ENCODE measurements at places on chromosomes 7 and 10. TPM values are rescaled to one million over a fixed set of nuclear protein-coding genes. Genes with fewer than 3 reads are reported as not detected.

GRCh38 chr7:132438926-132439325 is 137.3 kb downstream of the PLXNA4 start:
- no peaks in the 10 kb centered on the region for H3K36me3 ChIP-seq
- no peaks in the 10 kb centered on the region for H3K27me3 ChIP-seq
- no peaks in the 10 kb centered on the region for H3K4me1 ChIP-seq
- no peak overlapping the region for H3K4me3 ChIP-seq
- no peak for DNase-seq
- no peak overlapping the region for H3K27ac ChIP-seq

- H3K27ac ChIP-seq, result no peak overlapping the region
- no peak overlapping the region for H3K4me3 ChIP-seq
- H3K27me3 ChIP-seq, result no peaks in the 10 kb centered on the region
- no peaks in the 10 kb centered on the region for H3K36me3 ChIP-seq
Observed at GRCh38 chr7:107370816-107371215, 99.0 kb upstream of the GPR22 start.

DNA sequence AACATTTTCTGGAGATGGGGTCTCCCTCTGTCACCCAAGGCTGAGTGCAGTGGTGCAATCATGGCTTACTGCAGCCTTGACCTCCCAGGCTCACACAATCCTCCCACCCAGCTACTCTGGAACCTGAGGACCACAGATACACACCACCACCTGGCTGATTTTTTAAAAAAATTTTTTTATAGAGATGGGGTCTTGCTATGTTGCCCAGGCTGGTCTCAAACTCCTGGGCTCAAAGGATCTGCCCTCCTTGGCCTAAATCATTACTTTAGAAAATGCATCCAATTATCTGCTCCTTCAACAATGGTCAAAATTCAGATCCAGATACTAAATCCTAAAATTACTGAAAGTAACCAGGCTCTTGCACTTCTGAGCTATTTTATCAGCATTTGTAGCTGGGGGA is 55.2 kb downstream of the CTBP2 start:
- H3K4me1 ChIP-seq, result no peaks in the 10 kb centered on the region
- no peaks in the 10 kb centered on the region for H3K36me3 ChIP-seq
- H3K4me3 ChIP-seq, result no peak overlapping the region
- no peak for DNase-seq
- no peak overlapping the region for H3K27ac ChIP-seq

DNA sequence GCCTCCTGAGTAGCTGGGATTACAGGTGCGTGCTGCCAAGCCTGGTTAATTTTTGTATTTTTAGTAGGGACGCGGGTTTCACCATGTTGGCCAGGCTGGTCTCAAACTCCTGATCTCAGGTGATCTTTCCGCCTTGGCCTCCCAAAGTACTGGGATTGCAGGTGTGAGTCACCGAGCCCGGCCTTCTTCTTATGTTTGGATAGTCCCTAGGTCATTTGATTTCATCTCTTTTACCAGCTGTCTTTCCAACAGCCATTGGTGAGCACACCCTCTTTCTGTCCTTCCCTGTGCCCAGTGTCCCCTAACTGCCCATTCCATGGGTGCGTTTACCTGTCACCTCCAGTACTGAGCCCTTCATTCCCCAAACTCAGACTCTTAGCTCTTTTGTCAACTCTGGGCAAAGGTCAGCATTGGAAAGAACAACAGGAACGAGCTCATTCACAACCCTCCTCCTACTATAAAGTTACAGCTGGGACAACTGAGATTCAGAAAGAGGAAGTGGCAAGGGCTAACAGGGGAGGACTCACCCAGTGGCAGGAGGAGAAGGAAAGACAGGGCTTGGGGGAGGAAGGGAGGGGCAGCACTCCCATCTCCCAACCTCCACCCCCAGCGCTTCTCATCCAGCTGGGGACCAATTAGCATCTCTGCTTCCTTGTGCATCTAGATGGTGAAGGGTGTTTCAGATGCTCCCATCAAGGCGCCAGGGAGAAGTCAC is 5.6 kb downstream of the SSC4D start:
- no peaks in the 10 kb centered on the region for H3K27me3 ChIP-seq
- no peaks in the 10 kb centered on the region for H3K4me1 ChIP-seq
- H3K4me3 ChIP-seq, result no peak overlapping the region
- no peak for DNase-seq

- no peak for DNase-seq
- H3K4me1 ChIP-seq, result no peaks in the 10 kb centered on the region
- H3K4me3 ChIP-seq, result no peak overlapping the region
- H3K36me3 ChIP-seq, result no peaks in the 10 kb centered on the region
- H3K27me3 ChIP-seq, result no peaks in the 10 kb centered on the region
- no peak overlapping the region for H3K27ac ChIP-seq
Observed at GRCh38 chr10:126663328-126663727, 7.2 kb downstream of the C10orf90 start.

DNA sequence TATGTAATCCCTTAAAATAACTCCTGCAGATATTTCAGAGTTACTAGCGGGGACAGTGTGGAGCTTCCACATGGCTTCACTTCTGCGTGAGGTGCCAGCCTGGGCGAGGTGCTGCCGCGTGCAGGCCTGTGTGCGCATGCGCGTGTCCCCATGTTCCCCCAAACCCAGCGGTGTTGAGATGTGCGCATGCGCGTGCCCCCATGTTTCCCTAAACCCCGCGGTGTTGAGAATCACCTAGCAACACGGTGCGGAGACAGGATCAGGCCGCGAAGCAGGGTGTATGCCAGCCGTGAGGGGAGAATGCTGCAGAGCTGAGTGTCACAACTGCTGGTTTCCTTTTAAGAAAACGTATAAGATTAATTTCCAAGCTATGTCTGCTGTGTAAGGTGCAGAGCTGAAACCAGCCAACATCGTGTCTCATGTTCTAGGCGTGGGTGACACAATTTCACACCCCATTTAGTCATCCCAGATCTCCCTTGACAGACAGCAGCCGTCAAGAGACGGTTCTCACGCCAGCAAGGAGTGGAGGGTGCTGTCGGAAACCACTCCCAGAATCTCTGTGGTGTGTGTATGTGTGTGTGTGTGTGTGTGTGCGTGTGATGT is 71.9 kb upstream of the ADARB2 start:
- no peak overlapping the region for H3K27ac ChIP-seq
- no peaks in the 10 kb centered on the region for H3K27me3 ChIP-seq
- no peaks in the 10 kb centered on the region for H3K4me1 ChIP-seq
- H3K36me3 ChIP-seq, result no peaks in the 10 kb centered on the region

Gene VPS37D
- total RNA-seq, result 19.5 TPM

DNA sequence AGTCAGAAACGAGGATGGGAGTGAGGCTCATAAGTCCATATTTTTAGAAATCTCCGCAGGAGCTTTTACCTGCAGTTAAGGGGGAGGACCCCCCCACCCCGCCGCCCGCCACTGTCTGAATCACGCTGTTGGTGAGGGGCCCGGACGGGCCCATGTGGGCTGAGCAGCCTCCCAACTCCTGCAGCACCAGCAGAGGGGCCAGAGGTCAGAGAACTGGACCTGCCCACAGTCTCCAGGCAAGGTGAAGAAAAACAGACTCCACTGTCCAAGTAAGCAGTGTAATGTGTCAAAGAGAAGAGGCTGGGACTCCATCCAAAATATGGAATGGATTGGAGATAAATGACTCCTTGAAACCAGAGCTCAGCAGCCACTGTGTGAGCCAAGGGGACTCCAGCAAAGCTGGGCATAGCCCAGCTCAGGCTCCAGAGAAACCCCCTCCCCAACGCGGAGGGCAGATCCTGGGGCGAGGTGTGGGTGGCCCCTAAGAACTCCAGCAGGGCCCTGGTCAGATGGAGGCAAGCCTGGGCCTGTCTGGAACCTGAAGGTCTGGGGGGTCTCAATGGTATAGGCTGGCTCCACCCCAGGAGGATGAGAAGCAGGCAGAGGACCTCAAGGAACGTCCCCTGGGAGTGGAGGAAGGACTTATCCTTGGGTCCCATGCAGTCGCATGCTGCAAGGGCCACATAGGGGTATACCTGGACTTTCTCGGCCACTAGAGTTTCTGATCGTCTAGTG is 128.5 kb upstream of the TNS3 start:
- no peak overlapping the region for H3K27ac ChIP-seq
- H3K36me3 ChIP-seq, result no peaks in the 10 kb centered on the region
- no peaks in the 10 kb centered on the region for H3K4me1 ChIP-seq
- H3K27me3 ChIP-seq, result no peaks in the 10 kb centered on the region

DNA sequence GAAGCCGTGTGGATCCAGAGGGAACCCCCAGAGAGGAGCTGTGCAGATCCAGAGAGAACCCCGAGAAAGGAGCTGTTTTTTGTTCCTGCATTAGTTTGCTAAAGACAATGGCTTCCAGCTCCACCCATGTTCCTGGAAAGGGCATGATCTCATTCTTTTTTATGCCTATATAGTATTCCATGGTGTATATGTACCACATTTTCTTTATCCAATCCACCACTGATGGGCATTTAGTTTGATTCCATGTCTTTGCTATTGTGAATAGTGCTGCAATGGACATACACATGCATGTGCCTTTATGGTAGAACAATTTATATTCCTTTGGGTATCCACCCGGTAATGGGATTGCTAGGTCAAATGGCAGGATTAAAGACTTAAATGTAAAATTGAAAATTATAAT is 95.4 kb upstream of the RHEB start:
- H3K27me3 ChIP-seq, result no peaks in the 10 kb centered on the region
- H3K4me3 ChIP-seq, result no peak overlapping the region
- DNase-seq, result no peak
- H3K4me1 ChIP-seq, result no peaks in the 10 kb centered on the region
- no peaks in the 10 kb centered on the region for H3K36me3 ChIP-seq

Gene PTPRZ1
- total RNA-seq, result 4.4 TPM

- no peak overlapping the region for H3K27ac ChIP-seq
- no peaks in the 10 kb centered on the region for H3K36me3 ChIP-seq
- H3K27me3 ChIP-seq, result no peaks in the 10 kb centered on the region
- H3K4me3 ChIP-seq, result no peak overlapping the region
Observed at GRCh38 chr10:48945441-48946130, 5.9 kb upstream of the LRRC18 start.

- H3K4me1 ChIP-seq, result peaks cover 5% of the 10 kb centered on the region
- peaks cover 90% of the 10 kb centered on the region for H3K27me3 ChIP-seq
- no peaks in the 10 kb centered on the region for H3K36me3 ChIP-seq
- no peak overlapping the region for H3K27ac ChIP-seq
Observed at GRCh38 chr10:123140983-123141390, 5.2 kb downstream of the HMX3 start.

GRCh38 chr7:129017933-129018538 is 36.9 kb downstream of the TNPO3 start:
- H3K27ac ChIP-seq, result no peak overlapping the region
- H3K4me3 ChIP-seq, result no peak overlapping the region
- H3K36me3 ChIP-seq, result peaks cover 12% of the 10 kb centered on the region
- H3K27me3 ChIP-seq, result no peaks in the 10 kb centered on the region

DNA sequence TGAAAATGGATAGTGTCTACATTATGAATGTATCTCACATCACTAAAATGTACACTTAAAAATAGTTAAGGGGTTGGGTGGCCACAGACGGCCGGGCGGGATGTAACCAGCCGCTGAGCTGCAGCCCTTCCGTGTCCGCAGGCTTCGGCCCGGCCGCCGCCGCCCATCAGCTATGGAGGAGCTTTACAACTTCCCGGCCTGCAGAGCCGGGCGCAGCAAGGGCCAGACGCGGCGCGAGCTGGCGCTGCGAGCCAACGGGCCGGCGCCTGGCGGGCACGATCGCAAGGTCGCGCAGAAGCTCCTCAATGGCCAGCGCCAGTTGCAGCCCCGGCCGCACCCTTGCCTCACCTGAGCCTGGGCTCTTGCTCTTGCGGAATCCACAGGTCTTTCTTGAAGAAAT is 69.1 kb downstream of the KMT2C start:
- no peaks in the 10 kb centered on the region for H3K36me3 ChIP-seq
- no peaks in the 10 kb centered on the region for H3K4me1 ChIP-seq
- no peaks in the 10 kb centered on the region for H3K27me3 ChIP-seq

GRCh38 chr7:31066516-31067130 is 14.5 kb downstream of the ADCYAP1R1 start:
- H3K4me3 ChIP-seq, result no peak overlapping the region
- no peak overlapping the region for H3K27ac ChIP-seq
- no peaks in the 10 kb centered on the region for H3K27me3 ChIP-seq
- H3K36me3 ChIP-seq, result no peaks in the 10 kb centered on the region
- no peak for DNase-seq

GRCh38 chr10:72079356-72079755 is 9.0 kb downstream of the SPOCK2 start:
- H3K4me1 ChIP-seq, result no peaks in the 10 kb centered on the region
- H3K27ac ChIP-seq, result no peak overlapping the region
- H3K4me3 ChIP-seq, result no peak overlapping the region

Gene NAT16
- not detected for total RNA-seq

Gene HOXA6
- total RNA-seq, result 7.5 TPM

DNA sequence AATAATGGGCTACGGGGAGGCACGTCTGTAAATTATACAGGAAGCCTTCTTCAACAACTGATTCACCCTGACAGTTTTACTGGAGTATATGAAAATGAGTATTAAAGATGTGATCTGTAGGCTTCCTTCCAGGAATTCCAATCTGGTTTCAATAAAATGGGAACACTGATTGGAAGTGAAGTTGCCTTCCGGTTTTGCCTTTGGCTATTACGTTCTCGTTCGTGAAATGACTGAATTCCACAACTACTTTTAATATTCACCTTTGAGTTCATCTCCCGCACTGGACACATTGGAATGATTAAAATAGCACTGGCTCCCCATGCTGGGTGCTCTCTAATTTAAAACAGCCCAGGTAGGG is 350.1 kb upstream of the MKI67 start:
- no peak for DNase-seq
- H3K27me3 ChIP-seq, result peaks cover 4% of the 10 kb centered on the region

Gene NKX1-2
- 0.85 TPM for total RNA-seq

DNA sequence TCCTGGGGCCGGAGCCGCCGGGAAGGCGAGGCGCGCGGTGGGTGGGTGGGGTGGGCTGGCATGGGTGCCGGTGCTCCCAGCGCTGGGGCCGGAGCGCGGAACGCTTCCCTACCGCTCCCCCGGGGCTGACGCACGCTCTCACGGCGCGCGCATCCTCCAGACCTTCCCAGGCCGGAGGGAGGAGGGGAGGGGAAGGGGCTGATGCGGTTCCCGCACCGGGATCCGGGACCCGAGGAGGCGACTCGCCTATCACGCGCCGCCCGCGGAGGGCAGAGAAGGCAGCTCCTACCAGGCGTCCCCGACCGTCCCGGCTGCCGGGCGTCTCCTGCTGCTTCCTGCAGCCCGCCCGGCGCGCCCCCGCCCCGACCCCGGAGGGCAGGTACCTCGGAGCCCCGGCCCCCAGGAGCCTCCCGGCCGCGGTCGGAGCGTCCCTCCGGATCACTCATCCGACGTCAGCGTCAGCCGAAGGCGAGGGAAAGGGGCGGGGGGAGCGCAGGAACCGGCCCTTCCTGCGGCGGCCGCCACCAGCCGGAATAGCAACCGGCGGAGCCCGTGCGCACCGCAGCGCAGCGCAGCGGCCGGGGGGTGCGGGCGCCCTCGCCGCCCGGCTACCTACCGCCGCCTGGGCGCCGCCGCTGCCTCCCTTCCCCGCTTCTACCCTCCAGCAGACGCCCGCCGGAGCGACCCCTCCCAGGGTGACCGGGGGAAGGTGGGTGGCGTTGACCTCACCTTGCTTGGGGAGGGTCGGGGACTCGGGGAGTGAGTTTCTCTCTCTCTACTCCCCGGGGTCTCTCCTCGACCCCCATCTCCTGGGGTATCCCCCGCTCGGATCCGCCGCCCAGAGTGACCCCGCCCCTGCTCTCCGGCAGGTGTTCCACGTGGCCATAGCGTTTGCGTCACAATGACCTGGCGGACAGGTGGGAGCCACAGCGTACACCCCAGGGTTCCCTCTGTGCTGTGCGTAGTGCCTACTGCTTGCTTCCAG is at the start of gene ICA1:
Gene ICA1, minus strand, starts transcription at position 457 of the 985 bp plus-strand sequence. CDS start 26,241 bp downstream, outside the sequence.
- no peaks in the 10 kb centered on the region for H3K27me3 ChIP-seq
- DNase-seq, result peak; percentile 69
- no peaks in the 10 kb centered on the region for H3K4me1 ChIP-seq
- H3K27ac ChIP-seq, result peak within 1 kb of the TSS; percentile 91

Gene SFXN3
- total RNA-seq, result 20.7 TPM

- peak; percentile 25 for DNase-seq
- no peaks in the 10 kb centered on the region for H3K36me3 ChIP-seq
- H3K4me3 ChIP-seq, result no peak overlapping the region
- H3K27me3 ChIP-seq, result no peaks in the 10 kb centered on the region
Observed at GRCh38 chr10:86693721-86694369, 25.5 kb downstream of the LDB3 start.

Gene NUDT13
- total RNA-seq, result 0.97 TPM

Data from prostate gland (tissue), 2 donors.